ENCODE measurements at places on chromosomes 7 and 10.

DNA sequence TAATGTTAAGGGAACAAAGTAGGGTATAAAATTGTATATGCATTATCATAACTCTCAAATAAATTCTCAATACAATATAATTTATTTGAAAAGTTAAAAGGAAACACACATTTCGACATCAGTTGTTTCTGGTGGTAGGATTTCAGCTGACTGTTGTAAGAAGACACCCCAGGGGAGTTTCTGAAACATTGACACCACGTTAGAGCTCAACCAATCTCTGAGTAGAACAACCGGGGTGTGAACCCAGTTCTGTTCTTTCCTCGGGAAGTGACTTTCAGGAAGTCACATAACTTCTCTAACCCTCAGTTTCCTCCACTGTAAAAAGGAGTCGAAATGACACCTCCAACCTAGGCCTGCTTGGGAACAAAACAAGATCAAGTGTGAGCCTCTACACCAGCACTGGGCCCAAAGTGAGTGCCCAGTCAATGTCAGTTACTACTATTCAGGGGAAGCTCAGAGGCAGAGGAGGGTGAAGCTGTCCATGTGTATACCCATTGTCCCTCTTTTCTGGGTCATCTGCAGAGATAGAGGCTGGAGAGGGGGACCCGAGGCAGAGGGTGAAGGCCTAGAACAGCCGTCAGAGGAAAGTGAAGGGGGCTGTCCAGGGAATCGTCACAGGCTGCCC, 67.1 kb downstream of the AOAH start:
- DNase-seq, result no peak

DNA sequence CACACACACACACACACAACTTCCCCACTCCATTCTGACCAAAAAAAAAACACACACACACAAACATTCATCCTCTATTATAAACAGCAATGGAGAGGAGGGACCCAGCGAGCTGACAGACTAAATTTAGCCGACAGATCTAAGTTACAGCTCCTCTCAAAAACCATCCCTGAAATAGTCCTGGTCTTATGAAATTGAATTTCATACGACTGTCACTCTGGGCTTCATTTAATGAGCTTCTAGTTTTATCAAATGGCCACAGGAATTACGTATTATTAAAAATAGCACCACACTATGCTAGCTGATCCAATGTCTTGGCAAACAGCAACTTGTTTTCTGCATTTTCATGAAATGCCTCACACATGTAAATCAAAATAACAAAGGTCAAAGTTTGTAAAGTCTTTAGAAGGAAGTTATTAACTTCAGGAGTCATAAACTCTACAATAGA, 131.3 kb upstream of the ASAH2 start:
- no peak for DNase-seq

GRCh38 chr10:98361131-98362025, 53.6 kb downstream of the PYROXD2 start:
- DNase-seq, result peak; percentile 81

DNA sequence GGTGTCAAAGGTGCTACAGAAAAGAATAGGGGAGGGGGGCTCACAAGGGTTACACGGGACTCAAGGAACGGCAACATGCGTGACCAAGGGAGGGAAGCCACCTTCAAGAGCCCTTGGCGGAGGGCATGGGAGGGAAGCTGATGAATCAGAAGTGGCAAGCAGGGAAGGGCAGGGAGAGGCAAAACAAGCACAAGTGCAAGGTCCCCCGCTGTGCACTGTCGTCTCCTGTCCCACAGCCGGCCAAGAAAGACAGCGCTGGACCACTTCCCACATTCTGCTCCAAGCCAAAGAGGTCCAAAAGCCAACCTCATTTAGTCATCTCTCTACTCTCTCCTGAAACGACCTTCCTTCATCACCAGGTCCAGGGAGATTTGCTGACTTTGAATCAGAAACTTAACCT, 102.7 kb downstream of the CALN1 start:
- DNase-seq, result no peak

- DNase-seq, result no peak
Observed at GRCh38 chr10:130982802-130983201, 328.7 kb downstream of the TCERG1L start.

- no peak for DNase-seq
Observed at GRCh38 chr7:57199252-57199651, 67.0 kb upstream of the ZNF479 start.

DNA sequence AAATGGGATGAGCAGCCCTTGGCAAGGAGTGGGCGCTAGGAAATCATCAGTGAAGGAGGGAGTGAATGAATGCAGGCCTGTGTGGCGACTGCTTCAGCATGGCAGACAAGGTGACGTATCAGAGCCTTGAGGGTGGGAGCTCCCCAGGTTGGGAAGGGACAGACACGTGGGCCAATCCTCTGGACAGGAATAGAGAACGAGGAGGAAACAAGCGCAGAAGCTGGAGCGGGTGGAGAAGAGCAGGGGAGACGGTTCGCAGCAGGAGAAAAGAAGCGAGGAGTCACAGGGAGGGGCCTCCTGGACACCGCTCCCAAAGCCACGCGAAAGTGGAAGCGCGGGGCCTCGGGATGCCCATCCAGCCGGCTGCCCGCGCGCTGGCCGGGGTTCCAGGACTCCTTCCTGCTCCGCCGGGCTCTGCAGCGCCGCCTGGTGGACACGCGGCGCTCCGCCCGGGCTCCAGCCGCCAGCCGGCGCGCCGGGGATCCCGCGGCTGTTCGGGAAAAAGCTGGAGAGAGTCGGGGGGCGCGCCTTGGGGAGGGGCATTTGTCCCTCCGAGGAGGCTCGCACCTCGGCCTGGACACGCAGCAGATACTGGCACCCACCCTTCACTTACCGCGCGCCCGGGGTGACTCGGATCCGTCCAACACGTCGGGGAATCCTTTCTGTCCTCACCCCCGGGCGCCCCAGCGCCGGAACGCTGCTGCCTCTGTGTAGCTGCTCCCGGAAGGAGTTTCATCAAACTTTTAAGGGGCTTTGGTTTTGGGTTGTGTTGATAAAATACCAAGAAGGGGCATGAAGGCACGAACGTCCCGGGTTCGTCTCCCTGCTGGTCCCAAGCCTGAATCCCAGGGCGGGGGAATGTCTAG, 6.3 kb downstream of the ZNF503 start:
- no peak for DNase-seq

DNA sequence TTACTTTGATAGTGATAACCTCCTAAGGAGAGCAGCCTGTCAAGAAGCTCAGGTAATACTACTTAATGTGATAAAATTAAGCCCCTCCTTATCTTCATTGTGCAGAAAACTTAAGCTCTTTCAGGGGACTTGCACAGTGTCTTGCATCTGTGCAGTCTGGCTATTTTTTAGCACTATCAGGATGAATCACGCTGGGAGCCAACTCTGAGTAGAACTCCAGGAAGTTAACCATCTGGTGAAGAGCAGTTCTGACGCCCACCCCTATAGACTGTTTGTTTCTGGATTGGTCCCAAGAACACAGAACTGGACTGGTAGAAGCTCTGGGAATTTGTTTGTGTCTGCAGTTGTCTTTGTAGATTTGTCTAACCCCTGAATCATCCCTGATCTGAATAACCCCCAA, 41.9 kb downstream of the AGK start:
- peak; percentile 7 for DNase-seq

DNA sequence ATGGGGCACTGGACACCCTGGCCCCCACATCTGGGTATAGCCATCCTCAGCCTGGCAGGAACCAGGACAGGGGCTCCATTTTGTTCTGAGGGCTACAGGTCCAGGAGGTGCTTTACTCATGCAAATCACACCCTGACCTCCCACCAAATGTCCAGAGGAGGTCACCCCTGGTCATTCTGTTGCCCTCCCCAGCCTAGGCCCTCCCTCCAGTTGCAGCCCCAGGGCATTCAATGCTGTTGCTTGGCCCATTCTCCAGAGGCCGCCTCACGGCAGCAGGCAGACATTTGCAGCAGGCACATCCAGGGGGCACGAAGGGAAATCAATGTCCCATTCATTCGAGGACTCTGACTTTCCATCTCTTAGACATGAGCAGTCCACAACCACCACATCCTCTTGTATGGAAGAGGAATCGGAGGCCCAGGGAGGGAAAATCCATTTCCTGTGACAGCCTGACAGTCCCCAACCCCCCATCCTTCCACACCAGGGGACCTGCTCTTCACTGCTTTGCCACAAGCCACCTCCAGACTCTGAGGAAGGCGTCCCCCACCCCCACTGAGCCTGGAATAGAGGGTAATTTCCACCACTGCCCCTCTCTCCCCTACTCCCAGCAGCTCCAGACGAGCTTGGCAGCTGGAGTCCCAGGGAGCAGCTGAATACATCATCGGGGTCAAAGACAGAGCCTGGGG, 76.2 kb upstream of the UNC5B start:
- no peak for DNase-seq

Data from bronchial epithelial cell (primary cell).